ENCODE measurements at places on chromosomes 4 and X.

DNA sequence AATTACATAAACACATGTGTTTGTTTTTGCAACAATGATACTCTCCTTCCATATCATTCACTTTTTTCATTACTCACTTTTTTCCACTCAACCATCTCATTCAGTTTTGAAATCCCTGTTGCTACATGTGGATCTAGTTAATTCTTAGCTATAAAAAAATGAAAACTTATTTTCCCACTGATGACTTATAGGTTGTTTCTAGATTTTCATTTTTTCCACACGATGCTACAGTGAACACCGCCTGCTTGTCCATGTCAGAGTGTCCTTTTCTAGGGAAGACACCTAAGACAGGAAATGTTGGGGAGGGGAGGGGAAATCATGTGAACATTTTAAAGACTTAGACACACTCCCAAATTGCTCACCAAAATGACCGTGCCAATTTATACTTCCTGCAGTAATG is 70.2 kb downstream of the SUPT20HL2 start:
- no peak for DNase-seq

GRCh38 chr4:70591955-70592582 is at the start of gene AMBN:
AMBN (plus strand) TSS chr4:70592256; CDS start chr4:70592359, 103 bp downstream.
- no peak for DNase-seq

DNA sequence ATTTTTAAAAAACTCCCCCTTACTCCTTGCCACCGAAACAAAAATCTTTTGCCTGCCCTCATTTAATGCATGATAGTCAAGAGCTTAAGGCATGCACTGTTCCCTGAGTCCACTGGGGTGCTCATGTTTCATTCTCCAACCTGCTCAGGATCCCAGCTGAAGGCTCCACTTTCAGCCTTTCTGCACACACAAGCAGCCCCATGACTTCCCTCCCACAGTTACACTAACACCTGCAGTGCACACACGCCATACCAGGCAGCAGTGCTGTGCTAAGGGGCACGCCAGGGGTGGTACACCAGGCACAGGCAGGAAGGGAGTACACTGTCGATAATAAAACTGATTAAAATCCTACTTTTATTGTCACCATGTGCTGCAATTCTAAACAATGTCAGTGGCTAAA is 385.2 kb downstream of the BMPR1B start:
- no peak for DNase-seq

DNA sequence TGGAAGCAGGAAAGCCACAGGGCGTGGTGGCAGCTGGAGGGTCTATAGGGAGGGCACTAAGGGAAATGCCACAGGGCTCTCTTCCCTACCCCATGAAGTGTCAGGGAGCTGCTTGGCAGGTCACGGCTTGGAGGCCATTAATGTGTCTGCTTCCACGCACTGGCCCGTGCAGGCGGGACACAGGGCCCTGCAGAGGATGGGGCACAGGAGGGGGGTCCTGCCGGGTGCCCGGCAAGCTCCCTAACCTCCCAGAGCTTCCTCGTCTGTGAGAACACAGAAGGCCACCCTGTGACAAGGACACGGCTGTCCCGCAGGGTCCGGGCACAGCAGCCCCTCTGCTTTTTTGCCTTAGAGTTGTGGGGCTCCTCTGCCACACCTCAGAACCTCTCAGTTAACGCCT is 25.5 kb downstream of the FAM53A start:
- DNase-seq: no peak

DNA sequence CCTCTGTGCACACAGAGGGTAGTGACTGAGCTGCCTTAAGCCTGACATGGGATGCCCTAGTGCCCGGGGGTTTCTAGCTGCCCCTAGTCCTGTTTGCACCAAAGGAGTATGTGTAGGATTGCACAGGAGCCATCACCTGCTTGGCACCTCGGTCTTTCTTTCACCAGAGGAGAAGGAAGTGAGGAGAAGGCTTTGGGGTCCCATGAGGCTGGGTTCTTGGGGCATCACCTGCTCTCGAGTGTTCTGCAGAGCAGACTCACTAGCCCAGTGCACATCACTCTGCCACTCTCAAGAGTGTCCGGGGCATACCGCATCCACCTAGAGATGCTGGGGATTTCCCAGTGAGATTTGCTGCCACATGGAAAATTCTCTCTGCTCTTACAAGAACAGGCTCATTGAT is 40.5 kb upstream of the GPR78 start:
- no peak for DNase-seq

- peak; percentile 6 for DNase-seq
These were observed 137.2 kb downstream of the MAGEC1 start for GRCh38 chrX:142040906-142041305.

Measured in mesendoderm (in vitro differentiated cells).